ENCODE measurements at places on chromosomes 3 and 15. TPM values are rescaled to one million over a fixed set of nuclear protein-coding genes. Genes with fewer than 3 reads are reported as not detected.

DNA sequence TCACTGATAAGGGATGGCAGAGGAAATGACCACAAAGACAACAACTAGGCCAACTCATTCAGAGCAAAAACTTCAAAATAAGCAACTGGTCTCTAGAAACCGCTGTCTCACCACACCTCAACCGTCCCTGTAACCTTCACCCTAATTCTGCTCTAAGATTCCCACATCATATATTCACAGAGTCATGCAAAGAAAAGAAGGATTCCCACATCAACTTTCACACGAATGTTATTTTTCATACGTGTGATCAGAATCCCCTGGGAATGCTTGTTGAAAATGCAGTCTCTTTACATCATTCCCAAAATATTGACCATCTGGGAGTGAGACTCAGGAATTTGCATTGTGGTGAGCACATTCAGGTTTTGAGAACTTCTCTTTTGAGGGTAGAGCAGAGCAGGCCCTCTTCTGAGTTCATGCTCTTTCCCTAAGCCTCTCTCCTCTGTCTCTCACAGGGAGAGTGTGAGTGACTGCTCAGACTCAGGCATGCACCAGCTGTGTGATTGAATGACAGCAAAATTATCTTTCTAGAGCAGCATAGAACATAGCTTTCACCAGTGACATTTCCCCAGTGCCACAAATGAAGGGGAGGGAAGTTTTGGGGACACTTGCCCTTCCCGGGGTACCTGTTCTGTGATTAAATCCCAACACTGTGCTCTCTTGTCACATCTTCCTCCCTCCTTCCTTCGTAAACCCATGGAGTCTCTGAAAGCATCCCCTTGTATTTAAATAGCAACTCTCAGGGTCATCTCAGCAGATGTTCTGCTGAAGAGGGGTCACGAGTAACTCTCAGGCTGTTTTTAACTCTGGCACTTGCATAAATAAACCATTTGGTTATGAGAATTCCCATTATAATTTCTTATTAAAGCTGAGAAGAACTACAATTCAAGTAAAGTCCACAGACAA is 170.9 kb downstream of the PLCL2 start:
- no peak for DNase-seq

- DNase-seq: no peak
Measured at GRCh38 chr3:58366699-58367098, 34.0 kb downstream of the PXK start.

- DNase-seq: no peak
Measured at GRCh38 chr3:132756108-132756650, 34.0 kb upstream of the NPHP3 start.

DNA sequence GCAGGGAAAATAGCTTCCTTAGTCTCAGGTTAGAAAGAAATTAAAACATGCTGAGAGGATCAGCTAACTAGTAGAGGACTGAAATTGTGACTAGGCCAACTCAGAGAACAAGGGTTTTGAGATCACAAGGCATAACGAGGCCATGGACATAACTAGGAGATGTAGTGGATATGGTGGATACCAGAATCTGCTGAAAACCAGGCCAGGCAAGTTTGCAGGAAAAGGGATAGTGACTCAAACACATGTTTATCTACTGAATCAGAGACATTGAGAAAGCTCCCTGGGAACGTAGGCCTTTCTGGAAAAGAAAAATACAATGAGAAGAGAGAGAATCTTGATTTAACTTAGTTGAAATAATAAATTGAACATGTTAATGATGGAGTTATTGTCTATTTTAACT is 326.5 kb upstream of the GBE1 start:
- DNase-seq: no peak

MKRN3 gene
- 1.3 TPM for polyA plus RNA-seq

DNA sequence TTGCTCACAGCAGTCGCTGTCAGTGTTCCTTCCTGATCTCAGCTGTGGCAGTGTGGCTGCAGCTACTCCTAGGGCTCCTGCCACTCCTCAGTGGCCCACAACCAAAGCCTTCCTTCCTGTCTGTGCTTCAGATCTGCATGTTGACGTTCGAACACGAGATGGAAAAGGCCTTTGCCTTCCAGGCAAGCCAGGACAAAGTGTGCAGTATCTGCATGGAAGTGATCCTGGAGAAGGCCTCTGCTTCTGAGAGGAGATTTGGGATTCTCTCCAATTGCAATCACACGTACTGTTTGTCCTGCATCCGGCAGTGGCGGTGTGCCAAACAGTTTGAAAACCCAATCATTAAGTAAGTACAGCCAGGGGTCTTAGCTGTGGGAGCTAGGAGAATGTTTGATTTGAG is 17.8 kb downstream of the MKRN2 start:
- no peak for DNase-seq

DNA sequence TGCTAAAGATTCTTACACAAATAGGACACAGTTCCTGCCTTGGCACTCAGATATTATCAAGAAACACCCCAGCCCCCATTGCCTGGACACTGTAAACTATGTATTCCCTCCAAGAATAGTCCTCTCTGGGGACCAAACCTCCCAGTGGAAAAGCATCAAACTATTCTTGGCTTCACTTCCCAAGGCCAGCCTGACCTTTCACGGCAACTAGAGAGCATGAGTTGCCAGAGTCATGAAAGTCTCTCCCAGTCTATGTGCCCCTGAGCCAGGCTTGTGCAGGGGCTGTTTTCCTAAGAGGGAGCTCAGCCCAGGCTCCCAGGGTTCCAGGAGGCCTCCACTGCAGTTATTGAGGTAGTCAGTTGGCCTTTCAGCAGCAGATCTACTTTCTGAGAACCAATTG is 251.9 kb upstream of the TGFBR2 start:
- DNase-seq: no peak
